ENCODE measurements at places on chromosomes 12 and 14.
A peak's percentile ranks its signal among the peaks of the same experiment; 100 is the strongest.

DNA sequence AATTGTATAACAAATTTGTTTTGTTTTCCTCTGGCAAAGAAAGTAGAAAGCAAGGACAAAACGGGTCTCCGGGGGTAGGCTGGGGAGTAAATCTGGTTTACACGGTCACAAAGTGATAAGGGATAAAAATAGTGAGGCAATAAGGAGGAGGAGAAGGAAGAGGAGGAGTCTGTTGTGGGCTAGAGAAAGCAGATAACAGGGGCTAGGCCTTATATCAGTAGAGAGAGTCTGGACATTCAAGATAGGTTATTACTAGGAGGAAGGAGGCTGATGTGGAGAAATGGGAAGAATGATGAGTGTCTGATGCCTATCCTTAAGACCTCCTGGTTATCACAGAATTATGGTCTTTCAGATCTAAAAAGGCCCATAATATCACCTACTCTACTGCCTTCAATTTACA, 83.2 kb upstream of the SSTR1 start:
- no peak for DNase-seq

DNA sequence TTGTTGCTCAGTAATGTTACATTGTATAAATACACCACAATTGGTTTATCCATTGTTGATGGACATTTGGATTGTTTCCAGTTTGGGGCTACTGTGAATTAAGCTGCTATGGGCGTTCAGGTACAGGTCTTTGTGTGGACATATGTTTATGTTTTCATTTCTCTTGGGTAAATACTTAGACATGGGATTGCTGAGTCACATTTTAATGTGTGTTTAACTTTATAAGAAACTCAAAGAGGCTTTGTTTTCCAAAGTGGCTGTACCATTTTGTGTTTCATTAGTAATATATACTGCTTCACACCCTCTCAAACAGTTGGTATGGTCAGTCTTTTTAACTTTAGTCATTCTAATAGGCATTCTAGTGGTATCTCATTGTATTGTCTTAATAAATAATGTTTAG, 225.0 kb downstream of the SPTSSA start:
- no peak for DNase-seq

GRCh38 chr12:72246370-72246769, 25.8 kb upstream of the TRHDE start:
- no peak for DNase-seq

GRCh38 chr12:130545475-130545874, 170.6 kb downstream of the RIMBP2 start:
- no peak for DNase-seq

GRCh38 chr12:17489452-17489851, 600.5 kb downstream of the RERGL start:
- no peak for DNase-seq

- DNase-seq, result peak; percentile 56
Observed at GRCh38 chr12:118404876-118405521, 28.6 kb downstream of the SUDS3 start.

GRCh38 chr14:50399251-50400032, 2.8 kb upstream of the CDKL1 start:
- peak; percentile 16 for DNase-seq

- DNase-seq, result peak; percentile 81
Observed at GRCh38 chr12:26125400-26126339, 833 bp upstream of the BHLHE41 start.

GRCh38 chr12:118350908-118351559, 21.7 kb downstream of the TAOK3 start:
- no peak for DNase-seq

GRCh38 chr12:58894040-58894439, 26.3 kb downstream of the LRIG3 start:
- DNase-seq, result no peak

GRCh38 chr14:78308079-78308478, 137.9 kb downstream of the NRXN3 start:
- peak; percentile 96 for DNase-seq

DNA sequence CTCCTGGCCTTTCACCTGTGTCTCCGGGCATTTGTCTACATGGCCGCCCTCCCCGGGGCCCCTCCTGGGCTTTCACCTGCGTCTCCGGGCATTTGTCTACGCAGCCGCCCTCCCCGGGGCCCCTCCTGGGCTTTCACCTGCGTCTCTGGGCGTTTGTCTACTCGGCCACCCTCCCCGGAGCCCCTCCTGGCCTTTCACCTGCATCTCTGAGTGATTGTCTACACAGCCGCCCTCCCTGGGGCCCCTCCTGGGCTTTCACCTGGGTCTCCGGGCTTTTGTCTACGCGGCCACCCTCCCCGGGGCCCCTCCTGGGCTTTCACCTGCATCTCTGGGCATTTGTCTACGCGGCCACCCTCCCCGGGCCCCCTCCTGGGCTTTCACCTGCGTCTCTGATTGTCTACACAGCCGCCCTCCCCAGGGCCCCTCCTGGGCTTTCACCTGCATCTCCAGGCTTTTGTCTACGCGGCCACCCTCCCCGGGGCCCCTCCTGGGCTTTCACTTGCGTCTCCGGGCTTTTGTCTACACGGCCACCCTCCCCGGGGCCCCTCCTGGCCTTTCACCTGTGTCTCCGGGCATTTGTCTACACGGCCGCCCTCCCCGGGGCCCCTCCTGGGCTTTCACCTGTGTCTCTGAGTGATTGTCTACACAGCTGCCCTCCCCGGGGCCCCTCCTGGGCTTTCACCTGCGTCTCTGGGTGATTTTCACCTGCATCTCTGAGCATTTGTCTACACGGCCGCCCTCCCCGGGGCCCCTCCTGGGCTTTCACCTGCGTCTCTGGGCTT, 68.0 kb upstream of the GALNT9 start:
- no peak for DNase-seq

- DNase-seq, result no peak
Observed at GRCh38 chr12:11621797-11622423, 27.6 kb upstream of the ETV6 start.

- peak; percentile 65 for DNase-seq
Observed at GRCh38 chr14:59333235-59333634, 131.9 kb downstream of the GPR135 start.

- no peak for DNase-seq
Observed at GRCh38 chr12:52119398-52120254, 40.1 kb downstream of the SMIM41 start.

DNA sequence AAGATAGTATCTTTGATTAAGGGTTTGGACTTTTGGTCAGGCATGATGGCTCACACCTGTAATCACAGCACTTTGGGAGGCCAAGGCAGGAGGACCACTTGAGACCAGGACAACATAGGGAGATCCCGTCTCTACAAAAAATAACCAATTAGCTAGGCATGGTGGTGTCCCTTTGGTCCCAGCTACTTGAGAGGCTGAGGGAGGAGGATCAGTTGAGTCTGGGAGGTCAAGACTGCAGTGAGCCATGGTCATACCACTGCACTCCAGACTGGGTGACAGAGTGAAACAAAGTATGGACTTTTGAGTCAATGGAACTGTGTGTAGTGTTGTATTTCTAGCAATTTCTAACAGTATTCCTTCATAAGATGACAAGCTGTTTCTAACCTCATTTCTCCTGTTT, 38.7 kb upstream of the CCDC88C start:
- DNase-seq, result no peak

GRCh38 chr14:24179961-24180796, 8.3 kb downstream of the REC8 start:
- DNase-seq, result no peak

DNA sequence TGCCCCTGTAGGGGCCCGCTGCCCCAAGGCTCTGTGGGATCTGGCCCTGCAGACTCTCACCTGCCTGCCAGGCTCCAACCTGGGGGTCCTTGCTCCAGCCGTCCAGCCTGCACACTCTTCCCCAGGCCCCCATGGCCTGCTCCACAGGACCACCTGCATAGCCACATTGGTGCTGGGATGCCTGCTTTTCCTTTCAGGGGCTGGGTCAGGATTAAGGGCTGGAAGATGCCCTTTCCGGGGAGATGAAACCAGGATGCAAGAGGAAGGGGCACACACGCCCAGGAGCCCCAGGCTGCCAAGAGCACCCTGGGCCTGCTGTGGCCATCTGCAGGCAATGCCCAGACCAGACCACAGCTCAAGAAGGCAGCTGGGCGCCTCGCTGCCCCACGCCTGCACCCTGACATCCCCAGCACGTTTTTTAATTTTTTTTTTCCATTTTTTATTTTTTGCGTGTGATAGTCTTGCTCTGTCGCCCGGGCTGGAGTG, 15.0 kb downstream of the BAG5 start:
- no peak for DNase-seq

GRCh38 chr14:96126339-96126782, 78.3 kb upstream of the BDKRB2 start:
- DNase-seq, result no peak

- DNase-seq, result no peak
Observed at GRCh38 chr14:86852530-86852929, 1140.5 kb downstream of the GALC start.

GRCh38 chr14:74296037-74296467, 6.7 kb downstream of the ABCD4 start:
- DNase-seq, result no peak

DNA sequence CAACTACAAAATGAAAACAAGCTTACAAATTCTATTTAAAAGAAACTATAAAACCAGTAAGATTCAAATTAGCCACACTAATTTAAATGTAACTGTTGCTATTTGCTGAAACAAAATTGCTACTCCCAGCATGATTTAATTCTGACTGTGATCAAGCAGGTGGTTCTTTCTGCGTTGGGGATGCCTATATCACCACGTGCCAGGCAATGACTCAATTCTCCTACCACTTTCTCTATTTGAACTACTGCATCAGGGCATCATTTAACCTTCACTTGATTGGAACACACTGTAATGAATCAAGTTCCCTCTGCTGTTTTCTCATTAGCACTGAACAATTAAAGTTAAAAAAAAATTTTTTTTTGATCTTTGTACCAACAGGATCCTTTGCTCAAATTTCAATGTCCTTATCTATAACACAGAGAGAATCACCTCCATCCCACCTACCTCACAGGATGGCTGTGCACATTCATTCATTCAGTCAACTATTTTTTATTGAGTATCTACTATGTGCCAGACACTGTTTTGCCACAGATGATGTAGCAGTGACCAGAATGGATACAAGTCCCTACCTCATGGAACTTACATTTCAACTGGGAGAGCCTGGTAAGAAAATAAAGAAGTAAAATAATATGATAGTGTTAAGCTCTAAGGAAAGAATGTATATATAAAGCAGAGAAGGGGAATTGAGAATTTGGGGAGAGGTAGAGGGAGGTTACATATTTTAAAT, 8.0 kb upstream of the ACTN1 start:
- no peak for DNase-seq

- DNase-seq, result no peak
Observed at GRCh38 chr14:61474701-61475100, 153.3 kb downstream of the PRKCH start.

GRCh38 chr14:65373671-65374039, 38.9 kb upstream of the FUT8 start:
- DNase-seq, result peak; percentile 71

DNA sequence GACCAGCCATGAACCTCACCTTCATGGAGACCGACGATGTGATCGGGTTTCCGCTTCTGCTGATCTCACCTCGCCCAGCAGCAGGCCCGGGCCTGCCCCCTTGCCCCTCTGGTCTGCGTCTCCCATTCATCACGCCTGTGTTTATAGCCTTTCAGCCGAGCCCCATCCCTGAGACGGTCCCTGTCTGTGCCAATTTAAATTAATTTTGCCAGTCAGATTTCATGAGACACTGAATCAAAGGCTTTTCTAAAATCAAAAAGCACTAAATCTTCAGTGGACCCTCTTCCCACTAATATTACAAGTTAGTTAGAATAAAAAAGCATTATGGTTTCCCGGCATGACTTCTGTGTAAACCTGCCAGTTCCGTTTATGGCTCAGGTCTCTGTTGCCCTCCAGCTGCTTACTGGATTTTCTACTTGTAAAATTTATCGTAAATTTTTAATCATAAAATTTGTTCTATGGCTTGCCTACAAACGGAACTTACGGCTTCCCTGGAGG, 155.9 kb downstream of the ESRRB start:
- peak; percentile 41 for DNase-seq

- peak; percentile 92 for DNase-seq
Observed at GRCh38 chr12:8566525-8566924, 25.8 kb upstream of the CLEC4E start.

- no peak for DNase-seq
Observed at GRCh38 chr12:47754881-47755280, 3.8 kb downstream of the RAPGEF3 start.

GRCh38 chr14:74905595-74906142, 17.4 kb downstream of the RPS6KL1 start:
- peak; percentile 11 for DNase-seq
